CD4-positive, alpha-beta T cell treated with Interleukin-10 for 1 hour (primary cell): ENCODE measurements at places on chromosomes 3 and 15.

DNA sequence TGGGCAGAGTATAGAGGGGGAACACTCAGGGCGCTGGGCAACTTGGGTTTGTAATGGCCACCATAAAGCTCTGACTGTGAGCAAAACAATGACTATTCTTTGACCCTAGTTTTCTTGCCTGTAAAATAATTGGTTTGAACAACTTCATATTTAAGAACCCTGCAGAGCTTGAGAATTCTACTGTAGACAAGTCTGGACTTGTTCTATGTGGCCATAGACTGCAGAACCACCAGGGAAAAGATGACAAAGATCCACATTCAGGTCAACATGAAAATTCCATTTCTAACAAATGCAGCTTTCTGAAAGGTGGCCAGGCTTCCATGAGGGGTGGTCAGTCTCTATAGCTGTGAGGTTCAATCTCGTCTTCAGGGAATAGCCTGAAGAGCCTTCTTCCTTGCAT, 239.4 kb upstream of the LRRN1 start:
- no peak for DNase-seq

DNA sequence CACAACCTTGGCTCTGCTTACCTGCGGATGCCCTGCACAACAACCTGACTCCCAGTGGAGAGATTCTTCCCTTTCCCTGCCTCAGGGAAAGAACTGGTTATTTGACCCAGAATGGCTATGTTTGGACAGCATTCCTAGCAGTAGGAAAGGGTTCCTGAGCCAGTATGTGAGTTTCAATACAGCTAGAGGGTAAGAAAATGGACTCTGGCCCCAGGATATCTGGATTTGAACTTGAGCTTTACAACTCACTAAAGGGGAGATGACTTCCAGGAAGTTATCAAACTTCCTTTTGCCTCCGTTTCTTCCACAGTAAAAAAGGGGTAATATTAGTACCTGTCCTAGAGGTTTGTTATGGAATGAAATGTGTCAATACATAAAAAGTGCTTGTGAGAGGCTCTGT, 28.1 kb upstream of the PLSCR4 start:
- no peak for DNase-seq

DNA sequence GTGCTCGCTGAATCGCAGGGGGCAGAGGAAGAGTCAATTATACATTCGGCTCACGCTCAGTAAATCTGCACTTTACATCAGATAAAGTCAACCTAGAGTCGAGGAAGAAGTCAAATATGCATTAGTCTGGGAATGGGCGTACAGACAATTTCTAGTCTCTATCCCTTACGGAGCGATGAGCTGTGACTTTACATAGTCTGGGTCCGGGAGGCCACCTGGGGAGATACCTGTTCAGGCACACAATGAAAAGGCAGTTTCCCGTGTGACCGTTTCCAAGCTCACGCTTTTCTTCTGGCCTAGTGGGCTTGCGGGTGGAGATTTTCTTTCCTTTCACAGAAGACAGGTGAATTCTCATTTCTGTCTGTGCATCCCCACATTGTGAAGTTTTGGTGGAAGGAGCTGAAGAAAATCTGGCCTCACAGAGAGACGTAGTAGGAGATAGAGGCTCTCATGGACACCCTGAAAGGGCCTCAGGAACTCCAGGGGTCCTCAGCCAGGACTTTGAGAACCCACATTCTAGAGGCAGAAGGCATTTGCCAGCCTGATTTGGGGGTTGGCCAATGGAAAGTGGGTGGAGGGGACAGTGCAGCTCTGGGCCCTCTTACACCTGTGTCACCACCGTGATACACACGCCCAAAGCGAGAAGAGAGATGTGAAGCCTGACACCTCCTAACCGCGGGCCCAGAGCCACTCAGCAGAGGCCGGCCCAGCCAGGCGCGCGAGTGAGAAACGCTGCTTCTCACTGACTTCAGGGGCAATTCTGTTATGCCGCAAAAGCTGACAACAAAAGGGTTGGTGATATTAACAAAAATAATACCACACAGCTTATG, 10.7 kb upstream of the OCA2 start:
- no peak for DNase-seq

GRCh38 chr15:65533057-65533756, 2.9 kb downstream of the HACD3 start:
- DNase-seq, result no peak

- DNase-seq, result no peak
These were observed 80.4 kb upstream of the ZBTB20 start for GRCh38 chr3:115227461-115227860.

GRCh38 chr3:134059671-134060560, 30.2 kb upstream of the SLCO2A1 start:
- DNase-seq, result no peak
